ENCODE measurements at places on chromosomes 4 and X.

GRCh38 chrX:21905313-21905712, 35.2 kb upstream of the SMS start:
- peak; percentile 59 for DNase-seq

- no peak for DNase-seq
Observed at GRCh38 chr4:138087066-138087719, 155.0 kb downstream of the SLC7A11 start.

DNA sequence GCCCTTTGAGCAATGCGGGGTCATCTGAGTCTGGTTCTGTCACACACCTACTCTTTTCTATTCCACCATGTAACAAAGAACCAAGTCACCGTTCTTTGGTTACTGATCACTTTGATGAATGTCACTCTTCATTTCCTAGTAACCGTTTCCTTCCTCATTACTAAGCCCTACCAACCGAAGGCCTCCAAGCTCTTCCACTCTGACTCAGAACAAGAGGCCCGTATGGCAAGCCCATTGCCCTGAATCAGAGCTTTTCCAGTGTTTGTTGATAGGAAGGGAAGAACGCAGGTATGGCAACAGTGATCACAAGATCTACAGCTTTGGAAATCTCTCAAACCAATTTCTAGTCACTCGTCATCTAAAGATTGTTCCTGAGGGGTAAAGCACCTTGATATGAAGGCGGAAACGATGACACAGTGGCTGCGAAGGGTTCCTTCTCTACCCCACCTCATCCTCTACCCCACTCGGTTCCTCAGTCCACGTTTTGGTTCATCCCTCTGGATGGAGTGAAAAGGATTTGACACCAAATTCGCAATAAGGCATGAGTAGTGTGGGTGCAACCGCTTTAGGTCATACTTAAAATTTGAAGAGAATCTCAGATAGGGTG, 28.0 kb upstream of the CD40LG start:
- no peak for DNase-seq

- no peak for DNase-seq
Observed at GRCh38 chrX:39705290-39705689, 392.5 kb downstream of the BCOR start.

GRCh38 chr4:130479020-130479419, 1383.1 kb downstream of the C4orf33 start:
- no peak for DNase-seq

- DNase-seq, result no peak
Observed at GRCh38 chr4:119209077-119209476, 3.4 kb upstream of the USP53 start.

DNA sequence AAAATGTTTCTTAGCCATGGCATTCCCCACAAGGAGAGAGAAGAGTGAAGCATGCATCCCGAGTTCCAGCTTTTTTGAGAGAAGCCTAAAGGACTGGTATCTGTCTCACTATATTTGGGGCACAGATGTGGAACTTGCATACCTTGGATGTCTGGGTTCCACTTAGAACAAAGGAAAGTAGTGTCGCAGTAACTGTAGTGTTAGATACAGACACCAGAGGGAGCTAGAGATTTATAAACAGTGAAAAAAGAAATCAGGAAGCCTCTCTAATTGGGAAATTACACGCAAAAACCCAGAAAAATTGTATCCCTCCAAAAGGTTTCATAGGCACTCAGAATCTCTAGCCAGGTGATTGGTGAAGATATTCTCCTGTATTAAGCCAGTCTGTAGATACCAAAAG, 34.4 kb downstream of the AGTR2 start:
- peak; percentile 2 for DNase-seq

- DNase-seq, result no peak
Observed at GRCh38 chr4:61772126-61772525, 572.0 kb downstream of the ADGRL3 start.

GRCh38 chrX:19814240-19814639, 73.2 kb downstream of the SH3KBP1 start:
- DNase-seq, result no peak

- DNase-seq, result no peak
Observed at GRCh38 chr4:69064391-69064790, 31.9 kb upstream of the UGT2B7 start.

DNA sequence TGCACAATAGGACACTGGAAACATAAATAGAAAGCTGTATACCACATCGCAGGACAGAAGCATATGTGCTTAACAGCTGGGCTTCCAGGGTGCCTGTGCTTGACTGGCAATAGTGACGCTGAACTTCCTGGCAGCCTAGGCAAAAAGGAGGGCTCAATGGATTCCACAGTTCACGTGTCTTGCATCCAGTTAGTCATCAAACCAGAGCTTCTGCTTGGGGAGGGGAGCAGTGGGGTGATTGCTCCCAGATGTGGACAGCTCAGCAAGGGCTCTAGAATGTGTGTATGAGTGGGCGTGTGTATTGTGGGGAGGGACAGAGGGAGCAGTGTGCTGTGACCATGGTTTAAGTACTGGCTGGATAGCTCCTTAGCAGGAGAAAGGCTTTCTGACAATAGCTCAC, 2.3 kb downstream of the PRRG3 start:
- no peak for DNase-seq

DNA sequence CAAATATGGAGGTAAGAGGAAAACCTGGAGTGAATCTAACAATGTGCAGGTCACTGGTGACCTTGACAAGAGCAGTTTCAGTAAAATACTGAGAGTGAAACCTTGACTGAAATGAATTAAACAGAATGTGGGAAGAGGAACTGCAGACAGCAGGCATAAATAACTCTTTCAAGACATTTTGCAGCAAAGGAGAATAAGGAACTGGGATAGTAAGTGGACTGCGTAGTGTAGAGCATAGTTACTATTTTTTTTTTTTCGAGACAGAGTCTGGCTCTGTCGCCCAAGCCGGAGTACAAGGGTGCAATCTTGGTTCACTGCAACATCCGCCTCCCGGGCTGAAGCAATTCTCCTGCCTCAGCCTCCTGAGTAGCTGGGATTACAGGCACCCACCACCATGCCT, 24.0 kb downstream of the RBMX start:
- DNase-seq, result no peak

DNA sequence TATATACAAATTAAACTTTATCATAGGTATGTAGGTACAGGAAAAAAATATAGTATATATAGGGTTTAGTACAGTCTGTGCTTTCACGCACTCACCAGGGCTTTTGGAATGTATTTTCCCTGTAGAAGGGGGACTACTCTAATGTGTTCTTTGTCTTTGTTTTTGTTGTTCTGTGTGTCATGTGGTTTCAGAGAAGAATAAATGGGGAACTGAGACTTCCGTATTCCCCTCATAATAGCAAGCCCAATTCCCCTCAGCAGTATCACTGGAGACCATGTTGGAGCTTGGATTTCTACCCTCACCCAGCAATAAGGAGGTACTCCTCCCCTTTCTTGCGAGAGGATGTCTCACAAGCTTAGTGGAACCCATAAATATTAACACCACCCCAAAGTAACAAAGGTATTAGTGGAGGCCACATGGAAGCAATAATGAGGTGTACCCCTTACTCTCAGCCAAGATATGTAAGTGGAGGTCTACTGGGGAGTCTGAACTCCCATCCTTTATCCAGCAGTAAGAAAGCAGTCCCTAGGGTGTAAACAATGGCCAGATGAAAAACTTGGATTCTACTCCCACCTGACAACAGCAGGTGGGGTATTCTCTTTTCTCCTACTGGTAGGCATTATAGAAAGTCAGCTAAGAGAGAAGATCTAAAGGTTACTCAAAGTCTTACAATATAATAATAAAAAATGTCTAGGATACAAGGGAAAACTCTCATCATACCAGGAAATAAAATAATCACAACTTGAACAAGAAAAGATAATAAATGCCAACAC, 805.4 kb upstream of the GALNTL6 start:
- no peak for DNase-seq

- no peak for DNase-seq
Observed at GRCh38 chrX:40755291-40756249, 20.2 kb upstream of the MED14 start.

DNA sequence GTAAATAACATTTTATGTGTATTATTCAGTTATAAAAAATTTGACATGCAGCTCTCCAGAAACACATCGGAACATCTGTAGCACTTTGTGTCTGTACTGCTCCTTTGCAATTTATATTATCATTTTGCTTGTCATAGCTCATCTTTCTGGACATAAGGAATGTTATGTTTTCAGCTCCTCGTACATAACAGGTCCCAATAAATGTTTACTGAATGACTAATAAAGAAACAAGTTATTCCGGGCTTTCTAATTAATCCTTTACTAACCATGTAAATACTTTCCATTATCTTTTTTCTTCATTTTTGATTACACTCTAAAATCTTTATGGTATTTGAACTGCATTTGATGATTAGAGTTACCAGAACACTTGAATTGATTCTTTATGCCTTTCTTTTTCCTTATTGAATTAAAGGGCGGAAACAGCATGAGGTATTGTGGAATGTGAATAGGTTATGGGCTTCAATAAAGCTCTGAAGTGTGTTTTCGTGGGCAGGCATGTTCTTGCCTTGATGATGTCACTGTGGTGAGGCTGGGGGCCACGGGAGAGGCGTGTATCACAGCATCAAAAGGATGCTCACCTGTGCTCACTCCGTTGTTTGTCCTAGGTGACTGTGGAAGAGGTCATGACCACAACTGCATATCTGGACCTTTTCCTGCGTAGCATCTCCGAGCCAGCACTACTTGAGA, 131.6 kb downstream of the GATB start:
- DNase-seq, result no peak

DNA sequence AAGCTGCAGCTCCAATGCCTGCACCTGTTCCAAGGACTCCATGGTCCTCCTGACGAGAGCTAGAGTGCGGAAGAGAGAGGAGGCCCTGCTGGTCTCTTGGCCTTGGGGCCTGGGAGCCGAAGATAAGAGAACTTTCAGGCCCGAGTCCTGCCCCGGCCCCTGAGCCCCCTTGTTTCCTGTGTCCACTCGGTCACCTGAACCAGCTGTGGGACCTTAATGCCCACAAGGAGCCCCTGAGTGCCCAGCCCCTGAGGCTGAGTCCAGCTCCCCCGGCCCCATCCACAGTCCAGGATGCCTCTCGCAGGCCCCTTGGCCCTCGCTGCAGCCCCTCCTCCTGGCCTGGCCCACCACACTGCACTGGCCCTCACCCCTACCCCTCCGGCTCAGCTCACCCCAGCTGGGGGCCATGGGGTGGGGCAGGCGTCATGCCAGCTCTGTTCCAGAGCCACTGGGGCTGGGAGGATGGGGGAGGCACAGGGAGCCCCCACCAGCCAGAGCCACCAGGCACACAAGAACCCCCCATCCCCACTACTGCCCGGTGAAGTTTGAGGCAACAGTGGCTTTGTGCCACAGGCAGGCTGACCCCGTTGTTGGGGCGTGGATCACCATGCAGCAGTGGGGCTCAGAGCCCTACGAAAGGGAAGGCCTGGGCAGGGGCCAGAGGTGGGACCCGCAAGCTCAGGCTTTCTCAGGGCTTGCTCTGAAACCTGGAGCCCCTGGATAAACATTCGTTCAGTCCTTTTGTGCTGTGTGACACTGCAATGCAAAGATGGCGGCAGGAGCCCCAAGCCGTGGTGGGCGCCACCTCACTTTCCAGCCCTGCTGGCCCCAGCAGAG, 14.1 kb downstream of the NAT8L start:
- no peak for DNase-seq

- no peak for DNase-seq
Observed at GRCh38 chrX:155070663-155070974, 317 bp downstream of the CMC4 start.

DNA sequence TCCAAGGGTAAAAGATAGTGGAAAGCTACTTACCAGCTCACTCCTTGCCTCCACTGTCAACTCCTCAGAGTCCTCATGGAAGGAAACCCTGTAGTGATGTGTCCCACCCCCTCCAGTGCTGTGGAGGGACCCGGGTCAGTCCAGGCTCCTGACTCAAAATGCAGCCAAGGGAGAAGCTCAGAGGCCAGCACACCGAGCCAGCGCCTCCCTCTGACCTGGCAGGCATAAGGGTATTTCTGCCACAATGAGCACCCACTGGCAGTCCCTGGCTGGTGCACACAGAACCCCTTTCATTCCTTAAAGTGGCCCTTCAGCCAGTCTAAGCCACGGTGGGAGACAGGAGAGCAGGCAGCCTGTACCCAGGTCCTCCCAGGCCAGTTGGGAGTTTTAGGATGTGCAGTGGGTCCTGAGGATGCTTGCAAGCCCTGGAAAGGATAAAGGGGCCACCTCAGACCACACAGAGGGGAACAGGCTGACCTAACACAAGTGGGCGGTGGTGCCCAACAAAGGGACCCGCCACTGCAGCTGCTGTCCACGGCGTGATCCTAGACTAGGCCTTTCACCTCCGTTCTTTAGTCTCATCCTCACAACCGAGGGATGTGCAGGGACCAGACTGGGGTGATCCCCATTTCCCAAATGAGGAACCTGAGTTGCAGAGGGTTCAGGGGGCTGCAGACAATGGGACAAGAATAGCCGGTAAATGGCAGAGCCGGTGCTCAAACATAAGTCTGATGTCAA, 5.7 kb downstream of the JAKMIP1 start:
- no peak for DNase-seq
